T-helper 2 cell (primary cell): ENCODE measurements at places on chromosomes 4 and X.

DNA sequence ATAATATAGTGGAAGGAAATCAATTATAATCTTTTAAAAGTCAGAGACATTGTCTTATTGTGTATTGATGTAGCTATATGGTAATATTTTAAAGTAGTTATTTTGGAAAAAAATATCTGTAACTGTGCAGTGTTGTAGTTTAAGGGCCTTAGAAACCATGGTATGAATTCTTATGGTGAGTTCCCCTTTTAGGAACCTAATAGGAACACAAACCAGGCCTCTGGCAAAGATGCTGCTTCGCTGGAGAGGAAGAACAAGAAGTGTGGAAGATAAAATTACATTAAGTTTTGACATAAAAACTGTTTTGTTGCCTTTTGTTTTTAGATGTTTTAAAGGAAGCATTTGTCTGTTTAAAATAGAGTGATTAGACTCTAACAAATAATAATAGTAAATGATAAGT is 10.9 kb upstream of the TMPRSS11D start:
- DNase-seq: no peak

DNA sequence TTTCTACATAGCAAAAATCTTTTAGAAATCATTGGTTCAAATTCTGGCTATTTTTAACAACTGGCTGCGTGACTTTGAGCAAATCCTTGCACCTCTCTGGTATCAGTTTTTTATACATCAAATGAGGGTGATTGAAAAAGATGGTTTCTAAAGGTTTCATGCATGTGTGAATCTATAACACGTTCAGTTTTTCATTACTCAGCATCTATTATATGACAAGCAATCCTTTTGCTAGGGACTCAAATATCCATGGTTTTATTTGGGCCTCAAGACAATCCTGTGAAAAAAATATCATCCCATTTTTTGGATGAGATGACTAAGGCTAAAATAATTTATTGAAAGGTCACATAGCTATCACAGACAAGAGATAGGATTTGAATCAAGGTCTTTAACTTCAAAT is 884 bp downstream of the HEPH start:
- DNase-seq: no peak

GRCh38 chr4:163048447-163048846 is 118.2 kb downstream of the NAF1 start:
- no peak for DNase-seq

DNA sequence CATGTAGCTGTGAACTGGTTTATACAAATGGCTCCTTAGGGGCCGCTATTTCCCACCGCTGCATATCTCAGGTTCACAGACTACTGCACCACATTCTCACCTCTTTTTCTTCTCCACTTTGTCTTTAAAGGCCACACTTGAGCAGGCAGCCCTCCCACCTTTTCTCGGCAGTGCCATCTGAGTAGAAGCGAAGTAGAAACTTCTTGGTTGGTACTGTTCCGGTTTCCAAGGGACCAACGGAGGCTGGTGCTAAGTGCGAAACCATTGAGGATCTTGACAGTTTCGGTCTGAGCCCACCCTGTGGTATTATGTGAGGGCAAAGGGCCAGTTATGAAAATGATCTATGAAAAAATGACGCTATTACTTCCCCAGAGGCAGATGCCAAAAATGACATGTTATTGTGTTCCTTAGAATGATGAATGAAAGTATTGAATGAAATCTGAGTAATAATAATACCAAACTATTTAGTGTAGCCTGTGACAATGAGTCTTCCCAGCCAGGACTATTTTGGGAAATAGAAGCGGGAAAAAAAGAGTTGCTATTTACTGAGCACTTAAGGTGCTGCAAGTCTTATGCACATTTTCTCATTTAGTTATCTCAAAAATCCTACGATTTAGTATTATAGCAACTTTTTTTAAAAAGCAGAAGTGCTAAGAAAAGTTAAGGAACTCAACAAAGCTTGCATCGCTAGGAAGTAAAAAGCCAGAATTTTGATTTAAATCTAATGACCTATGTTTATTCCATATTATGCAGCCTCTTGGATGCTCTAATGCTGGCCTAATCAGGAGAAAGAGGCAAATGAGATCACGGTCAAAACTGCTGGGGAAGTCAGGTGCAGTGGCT is 29.6 kb upstream of the CHRNA9 start:
- DNase-seq: peak; percentile 62

DNA sequence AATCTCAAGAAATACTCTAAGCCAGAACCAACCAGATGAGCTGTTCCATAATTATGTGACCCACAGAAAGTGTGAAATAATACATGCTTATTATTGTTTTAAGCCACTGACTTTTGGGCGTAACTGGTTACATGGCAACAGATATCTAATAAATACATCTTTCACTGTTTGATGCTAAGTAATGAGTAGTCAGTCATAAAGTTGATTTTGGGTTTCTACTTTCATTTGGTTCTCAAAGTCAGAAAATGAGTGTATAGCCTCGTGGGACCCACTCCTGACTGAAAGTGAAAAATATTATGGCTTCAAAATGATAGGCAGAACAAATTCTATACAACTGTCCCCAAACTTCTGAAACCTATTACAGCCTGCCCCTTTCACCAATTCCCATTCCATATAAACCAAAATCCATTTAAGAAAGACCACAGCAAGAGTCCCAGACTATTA is 88.0 kb upstream of the CBR4 start:
- no peak for DNase-seq

GRCh38 chrX:151859481-151859880 is 53.2 kb upstream of the MAGEA4 start:
- no peak for DNase-seq

DNA sequence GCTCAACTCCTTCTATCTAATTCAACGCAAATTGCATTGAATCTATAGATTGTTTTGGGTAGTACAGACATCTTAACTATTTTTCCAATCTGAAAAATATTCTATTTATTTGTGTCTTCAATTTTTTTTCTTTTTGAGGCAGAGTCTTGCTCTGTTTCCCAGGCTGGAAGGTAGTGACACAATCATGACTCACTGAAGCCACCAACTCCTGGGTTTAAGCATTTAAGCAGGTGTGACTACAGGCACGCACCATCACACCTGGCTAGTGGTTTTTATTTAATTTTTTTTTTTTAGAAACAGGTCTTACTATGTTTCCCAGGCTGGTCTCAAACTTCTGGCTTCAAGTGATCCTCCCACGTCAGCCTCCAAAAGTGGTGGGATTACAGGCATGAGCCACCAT is 98.3 kb downstream of the GK start:
- DNase-seq: no peak

DNA sequence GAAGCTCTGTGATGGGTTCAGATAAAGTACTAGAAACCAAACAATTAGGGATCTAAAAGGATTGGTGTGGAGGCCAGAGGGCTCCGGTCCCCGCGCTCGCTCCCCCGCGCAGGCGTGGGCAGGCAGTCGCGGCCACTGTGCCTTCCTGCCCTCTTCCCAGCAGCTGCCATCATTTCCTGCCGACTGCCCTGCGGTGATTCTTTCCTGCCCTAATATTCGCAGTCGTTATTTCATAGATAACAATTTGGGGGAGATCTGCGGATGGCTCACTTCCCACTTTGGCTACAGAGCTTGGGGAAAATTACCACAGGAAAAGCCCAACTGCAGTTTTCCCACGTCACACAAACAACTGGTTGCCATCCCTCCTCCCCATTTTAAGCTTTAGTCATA is 2.2 kb downstream of the GRIA2 start:
- no peak for DNase-seq

GRCh38 chrX:40174854-40175510 is 77.2 kb upstream of the BCOR start:
- DNase-seq: no peak

DNA sequence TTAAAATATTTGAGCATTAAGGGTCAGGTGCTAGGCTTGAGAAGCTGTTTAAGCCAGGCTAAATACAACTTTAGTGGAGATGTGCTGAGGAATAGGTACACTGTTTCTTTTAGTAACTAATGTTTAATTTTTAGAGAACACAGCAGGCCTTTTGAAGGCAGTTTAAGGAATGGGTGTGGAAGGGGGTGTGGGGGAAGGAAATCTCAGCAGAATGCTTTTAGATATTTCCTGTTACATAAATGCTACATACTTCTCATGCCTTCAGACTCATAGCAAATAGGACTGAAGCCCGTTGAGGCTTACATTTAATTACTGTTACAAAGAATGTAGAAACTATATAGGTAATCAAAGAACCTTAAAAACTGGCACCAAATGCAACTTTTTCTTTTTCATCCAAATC is 66.3 kb downstream of the WWC2 start:
- no peak for DNase-seq

- DNase-seq: no peak
Measured at GRCh38 chr4:47598320-47598719, 113.2 kb downstream of the ATP10D start.

- DNase-seq: no peak
Measured at GRCh38 chr4:105106426-105106825, 40.2 kb upstream of the TET2 start.

DNA sequence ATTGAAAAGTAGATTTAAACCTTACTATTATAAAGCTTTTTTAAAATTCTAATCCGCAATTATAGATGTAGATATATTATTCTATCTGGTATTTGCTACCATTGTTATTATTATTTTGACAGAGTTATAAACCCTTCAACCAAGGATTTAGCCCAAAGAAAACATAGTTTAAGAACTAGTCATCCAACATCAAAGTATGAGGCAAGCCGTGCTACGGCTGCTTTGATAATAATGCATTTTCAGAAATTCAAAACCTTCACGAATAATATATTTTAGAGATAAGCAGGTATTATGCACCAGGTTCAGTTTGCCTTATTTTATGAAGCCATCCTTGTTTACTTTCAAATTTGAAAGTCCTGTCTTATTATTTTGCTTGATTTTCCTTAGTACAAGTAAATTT is 1501.7 kb downstream of the RAPGEF2 start:
- no peak for DNase-seq

DNA sequence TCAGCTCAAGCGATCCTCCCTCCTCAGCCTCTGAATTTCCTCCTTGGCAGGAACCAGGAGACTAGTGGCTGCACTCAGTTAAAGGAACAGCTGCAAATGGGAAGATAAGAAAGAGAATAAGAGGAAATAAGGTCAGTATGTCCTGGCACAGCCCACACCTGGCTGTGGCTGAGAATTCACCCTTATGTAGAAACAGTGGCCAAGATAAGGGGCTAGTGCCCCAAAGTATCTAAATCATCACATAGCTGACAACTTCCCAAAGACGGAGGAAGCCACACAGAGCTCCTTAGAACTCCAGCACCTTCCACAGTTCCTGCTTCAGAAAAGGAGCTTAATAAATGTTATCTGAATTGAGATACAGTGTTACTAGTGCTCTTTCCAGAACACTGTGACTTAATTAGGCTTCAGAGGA is 2.3 kb upstream of the CHIC2 start:
- DNase-seq: no peak

- no peak for DNase-seq
Measured at GRCh38 chrX:134541906-134542305, 81.9 kb downstream of the HPRT1 start.

DNA sequence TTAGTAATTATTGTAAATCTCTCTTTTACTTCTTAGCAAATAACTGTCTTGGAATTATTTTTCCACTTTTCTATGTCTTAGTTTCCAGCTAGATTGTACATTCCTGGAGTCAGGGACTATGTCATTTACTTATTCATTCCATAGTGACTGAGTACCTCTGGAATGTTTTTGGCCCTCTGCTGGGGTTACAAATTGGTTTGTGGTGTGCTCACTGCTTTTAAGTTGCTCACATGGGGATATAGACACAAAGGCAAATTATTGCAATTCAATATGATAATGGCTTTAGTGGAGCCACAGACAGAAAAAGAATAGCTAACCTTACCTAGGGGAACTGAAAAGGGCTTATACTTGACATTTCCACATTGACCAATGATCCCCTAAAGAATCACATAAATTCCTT is 63.7 kb upstream of the PDGFRA start:
- no peak for DNase-seq

DNA sequence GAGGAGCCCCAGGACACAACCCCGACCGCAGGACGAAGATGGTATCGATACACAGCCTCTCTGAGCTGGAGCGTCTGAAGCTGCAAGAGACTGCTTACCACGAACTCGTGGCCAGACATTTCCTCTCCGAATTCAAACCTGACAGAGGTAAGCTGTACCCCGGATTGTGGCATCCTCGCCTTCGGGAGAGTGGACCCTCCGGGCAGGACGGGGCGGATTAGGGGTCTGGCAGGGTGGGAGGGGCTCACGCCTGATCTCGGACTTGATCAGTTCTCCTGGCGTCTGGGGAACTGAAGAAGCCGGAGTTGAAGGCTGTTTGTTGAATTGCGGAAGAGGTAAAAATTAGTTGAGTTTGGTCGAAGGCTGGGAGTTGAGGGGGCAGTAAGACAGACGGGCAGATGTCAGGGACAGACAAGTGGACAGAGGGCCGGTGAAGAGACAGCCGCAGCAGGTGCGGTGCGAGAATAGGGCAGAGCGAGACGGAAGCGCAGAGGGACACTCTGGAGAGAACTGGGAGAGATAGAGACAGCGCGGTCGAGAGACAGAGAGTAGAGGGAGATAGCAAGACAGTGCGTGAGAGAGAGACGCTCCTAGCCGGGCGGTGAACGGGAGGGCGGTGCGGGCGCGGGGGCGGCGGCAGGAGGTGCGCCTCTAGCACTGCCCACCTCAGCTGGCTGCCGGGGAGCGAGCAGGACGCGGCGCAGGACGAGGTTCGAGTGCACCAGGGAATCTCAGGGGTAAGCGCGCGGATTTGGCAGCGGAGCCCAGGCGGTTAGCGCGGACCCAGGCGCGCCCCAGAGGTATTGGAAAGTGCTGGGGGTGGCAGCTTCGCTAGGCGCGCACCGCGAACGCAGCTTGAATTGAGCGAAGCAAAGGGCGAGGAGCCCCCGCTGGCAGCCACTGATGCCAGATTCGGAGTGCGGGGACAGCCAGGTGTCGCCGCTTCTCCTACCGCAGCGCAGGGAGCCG is 23.9 kb downstream of the ARHGAP36 start:
- no peak for DNase-seq

DNA sequence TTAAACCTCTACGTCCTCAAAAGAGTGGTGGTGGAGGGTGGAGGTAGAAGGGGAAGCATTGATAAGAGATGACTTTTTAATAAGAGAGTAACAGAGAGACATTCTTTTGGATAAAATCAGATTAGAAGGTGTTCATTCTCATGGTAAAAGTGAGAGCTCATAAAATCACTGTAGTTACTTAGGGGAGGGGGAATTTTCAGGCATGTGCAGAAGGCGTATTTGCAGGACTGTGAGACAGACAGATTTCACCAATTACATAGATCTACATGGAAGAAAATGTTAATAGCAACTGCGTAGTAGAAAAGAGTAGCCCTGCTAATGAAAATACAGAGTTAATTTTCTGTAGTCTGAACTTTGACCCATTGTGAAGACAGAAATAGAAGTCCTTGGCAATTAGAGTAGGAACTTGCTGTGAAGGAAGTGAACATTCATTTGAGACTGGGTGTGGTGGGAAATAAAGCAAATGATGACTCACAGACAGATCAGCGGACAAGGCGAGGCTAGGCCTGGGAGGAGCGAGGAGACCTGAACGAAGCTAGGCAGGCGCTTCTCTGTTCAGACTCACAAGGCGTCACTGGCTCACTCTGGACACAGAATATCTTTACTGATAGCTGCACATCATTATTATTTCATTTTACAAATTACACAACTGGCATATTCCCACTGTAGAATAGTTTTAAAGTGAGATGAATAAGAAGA is 57.2 kb upstream of the FAM9C start:
- peak; percentile 79 for DNase-seq

- DNase-seq: no peak
Measured at GRCh38 chr4:158801066-158801465, 32.2 kb downstream of the FNIP2 start.
